ELR (cell line): ENCODE measurements at places on chromosomes 3 and 15.

- DNase-seq = no peak
Measured at GRCh38 chr3:23663661-23664186, 142.0 kb upstream of the UBE2E1 start.

GRCh38 chr3:14376348-14377043 lies 25.9 kb upstream of the SLC6A6 start:
- DNase-seq = no peak

DNA sequence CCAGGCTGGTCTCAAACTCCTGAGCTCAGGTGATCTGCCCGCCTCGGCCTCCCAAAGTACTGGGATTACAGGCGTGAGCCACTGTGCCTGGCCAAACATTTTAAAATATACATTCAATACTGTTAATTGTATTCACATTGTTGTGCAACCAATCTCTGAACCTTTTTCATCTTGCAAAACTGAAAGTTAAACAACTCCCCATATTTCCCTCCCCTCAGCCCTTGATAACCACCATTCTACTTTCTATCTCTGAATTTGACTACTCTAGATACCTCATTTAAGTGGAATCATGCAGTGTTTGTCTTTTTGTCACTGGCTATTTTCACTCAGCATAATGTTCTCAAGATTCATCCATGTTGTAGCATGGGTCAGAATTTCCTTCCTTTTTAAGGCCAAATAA lies 30.0 kb downstream of the HMCES start:
- no peak for DNase-seq

DNA sequence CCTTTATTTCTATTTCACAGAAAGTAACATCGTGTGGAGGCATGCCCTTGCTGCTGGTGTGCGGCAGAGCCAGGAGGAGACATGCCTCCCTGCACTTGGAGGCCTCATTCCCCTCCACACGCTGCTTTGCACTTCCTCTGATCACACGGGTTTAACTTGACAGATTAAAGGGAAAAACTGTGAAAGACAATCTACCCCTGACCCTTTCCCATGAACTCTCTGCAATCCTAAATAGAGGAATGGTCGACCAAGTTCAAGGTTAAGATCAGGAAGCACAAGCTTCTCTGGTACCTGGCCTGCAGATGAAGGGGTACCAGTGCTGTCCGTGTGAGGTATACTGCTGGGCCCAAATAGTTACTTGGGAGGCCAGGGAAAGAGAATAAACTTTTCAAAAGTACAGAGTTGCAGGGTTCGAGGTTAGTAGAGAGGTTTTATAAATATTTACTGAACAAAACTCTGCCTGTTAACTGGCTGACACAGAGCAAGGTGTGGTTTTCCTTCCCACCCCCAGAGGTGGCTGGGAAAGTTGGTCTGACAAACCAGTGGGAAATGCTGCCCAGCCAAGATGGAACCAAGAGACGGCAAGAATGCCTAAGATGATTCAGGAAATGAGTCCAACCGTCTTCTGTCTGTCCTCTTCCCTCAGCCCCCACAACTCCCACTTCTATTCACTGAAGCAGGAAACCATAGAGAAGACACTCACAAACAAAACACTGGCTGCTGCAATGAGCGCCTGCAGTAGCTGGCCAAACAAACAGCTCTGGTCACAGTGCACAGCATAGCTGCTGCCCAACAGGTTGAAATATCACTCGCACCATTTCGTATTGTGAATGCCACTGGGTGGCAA lies 79.6 kb downstream of the IGF2BP2 start:
- peak; percentile 97 for DNase-seq

- no peak for DNase-seq
Measured at GRCh38 chr3:191631496-191631895, 170.5 kb downstream of the PYDC2 start.

DNA sequence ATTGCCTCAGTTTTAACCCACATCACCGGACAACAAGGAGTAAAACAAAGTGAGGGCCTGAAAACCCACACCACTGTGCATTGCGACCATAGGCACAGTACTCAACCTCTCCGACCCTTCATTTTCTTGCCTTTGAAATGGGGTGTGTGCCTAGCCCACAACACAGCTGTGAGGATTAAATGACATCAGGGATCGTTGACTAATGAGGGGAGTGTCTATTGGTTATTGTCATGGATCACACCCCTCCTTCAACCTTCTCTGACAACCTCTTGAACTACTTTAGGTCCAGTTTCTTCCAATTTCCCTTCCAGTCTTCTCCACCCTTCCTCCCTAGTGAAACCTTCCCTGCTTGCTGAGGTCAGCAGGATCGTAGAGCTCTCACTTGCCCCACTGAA lies 89.5 kb downstream of the HES1 start:
- no peak for DNase-seq

DNA sequence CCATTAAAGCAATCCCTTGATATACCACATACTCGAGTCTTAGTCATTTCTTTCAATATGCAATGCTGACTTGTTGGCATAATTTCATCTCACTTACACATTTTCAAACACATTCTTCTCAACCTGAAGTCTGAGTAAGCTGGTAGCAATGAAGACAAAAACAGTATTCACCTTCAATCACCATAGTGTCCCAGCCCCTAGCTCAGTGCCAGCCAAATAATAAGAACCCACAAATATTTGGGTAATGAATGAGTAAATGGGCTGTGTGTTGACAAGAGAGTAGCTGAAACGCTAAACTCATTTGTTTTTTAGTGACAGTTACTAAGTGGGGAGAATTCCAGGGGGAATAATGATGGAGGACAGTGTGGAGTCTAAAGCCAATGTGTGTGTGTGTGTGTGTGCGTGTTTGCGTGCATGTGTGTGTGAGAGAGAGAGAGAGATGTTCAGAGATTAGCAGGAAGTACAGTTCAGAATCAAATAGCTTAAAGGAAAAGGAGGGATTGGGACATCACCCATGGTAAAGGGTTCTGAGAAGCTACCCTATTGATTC lies 165.7 kb downstream of the GAP43 start:
- DNase-seq = peak; percentile 94

DNA sequence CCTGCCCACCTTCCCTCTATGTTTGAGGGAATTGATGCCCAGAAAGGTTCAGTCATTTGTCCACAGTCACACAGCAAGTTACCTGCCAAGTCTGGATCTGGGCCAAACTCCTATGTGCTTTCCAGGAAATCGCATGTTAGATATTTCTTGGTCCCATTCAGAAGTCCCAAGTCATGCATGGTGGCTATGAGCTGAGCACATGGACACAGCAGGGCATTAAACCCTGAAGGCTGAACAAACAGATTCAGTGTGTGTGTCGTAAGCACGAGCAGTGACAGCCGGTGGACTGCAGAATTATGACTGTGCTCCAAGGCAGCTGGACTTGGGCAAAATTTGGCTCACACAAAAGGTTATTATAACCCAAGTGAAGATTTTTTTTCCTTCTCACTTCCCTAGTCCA lies 11.4 kb upstream of the SLC6A6 start:
- peak; percentile 36 for DNase-seq

DNA sequence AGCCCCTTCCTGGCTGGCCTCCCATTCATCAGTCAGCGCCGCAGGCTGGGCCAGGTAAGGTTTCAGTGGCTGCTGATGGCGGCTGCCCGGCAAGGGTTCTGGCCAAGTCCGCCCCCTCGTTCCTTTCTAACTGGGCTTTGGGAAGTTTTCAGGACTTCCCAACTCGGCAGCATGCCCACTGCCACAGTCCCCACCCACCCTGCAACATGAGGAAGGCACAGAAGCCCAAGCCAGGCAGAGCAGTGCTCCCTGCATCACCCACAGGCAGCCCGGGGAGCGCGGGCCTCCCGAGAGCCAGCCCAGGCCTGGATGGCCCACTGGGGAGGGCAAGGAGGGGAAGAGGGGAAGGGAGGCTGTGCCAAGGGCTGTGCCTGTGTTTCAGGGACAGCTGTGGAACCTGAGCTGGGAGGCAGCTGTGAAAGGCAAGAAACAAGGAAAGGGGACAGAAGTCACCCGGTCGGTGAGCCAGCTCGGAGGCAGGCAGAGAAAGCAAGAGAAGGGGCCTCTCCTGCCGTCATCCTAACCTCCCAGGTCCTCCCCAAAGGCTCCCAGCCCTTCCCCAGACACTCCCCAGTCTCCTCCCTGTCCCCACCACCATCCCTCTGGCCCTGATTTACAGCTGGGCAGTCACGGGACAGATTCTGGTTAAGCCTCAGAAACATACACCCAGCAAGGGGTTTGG lies 73.9 kb downstream of the CPN2 start:
- no peak for DNase-seq

DNA sequence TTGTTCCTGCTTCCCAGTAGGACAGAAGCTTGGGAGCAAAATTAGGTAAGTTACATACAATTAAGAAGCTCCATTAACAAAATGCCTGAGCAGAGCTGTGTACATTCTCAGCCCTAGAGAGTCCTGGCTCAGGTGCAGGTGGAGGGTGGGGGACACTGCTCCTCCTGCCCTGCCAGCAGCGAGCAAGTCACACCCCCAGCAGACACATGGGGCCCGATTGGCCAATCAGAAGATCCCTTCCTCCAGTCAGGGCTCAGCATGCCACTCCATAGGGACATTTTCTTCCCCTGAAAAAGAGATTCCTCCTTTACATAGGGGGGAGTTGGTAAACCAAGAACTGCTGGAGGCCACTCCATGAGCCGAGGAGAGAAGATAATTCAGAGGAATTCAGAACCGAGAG lies 62.1 kb downstream of the PLXNA1 start:
- DNase-seq = peak; percentile 25

- peak; percentile 8 for DNase-seq
Measured at GRCh38 chr3:131142580-131142979, 115.9 kb downstream of the NEK11 start.

DNA sequence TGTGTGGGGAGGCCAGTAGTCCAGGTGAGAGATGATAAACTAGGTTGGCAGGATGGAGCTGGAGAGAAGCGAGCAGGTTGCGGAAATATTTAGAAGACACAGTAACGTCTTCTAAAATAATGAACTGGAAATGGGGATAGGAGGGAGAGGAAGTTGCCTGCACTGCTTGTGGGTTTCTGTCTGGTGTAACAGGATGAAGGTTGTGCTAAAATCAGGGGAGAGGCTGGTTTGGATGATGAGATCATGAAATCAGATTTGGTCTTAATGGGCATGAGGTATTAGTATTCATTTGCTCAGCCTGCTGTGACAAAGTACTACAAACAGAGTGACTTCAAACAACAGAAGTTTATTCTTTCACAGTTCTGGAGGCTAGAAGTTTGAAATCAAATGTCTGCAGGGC lies 32.1 kb upstream of the TNFAIP8L3 start:
- DNase-seq = no peak

GRCh38 chr3:100073714-100074307 lies 40.5 kb downstream of the FILIP1L start:
- peak; percentile 89 for DNase-seq

- DNase-seq = no peak
Measured at GRCh38 chr15:32830241-32830640, 112.4 kb downstream of the GREM1 start.

DNA sequence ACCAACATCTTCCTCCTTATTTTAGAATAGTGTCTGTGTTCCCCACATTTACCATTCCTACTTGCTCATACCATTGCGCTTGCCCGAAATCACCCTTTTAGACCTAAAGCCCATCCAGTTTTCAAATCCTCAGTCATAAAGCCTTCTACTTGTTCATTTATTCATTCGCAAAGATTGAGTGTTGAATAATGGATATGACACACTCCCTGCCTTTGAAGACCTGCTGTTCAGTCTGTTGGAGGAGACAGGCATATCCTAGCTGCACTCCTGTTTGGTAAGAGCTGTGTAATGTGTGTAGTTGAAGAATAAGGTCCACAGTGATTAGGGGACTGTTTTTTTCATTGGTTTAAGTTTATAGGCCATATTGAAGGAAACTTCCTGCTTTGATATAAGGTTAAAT lies 1.7 kb downstream of the CNOT10 start:
- no peak for DNase-seq

GRCh38 chr3:15339786-15340215 lies 7.4 kb upstream of the SH3BP5 start:
- peak; percentile 75 for DNase-seq

DNA sequence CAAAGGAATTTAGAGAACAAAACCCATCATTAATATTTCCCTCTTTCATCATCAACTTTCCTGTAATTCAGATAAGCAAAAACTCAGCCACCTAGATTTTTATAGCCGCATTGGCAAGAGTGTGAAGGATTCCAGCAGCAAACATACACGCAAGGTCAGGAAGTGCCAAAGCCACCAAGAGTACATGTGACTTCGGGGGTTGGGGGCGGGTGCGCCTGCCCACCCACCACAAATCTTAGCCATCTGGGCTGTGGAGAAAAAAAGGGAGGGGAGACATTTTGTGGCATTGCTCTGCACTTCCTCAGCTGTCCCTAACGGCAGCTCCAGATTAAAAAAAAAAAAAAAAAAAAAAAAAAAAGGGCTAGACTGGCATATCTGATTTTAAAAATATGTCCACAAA lies 148.4 kb downstream of the TNIK start:
- no peak for DNase-seq

DNA sequence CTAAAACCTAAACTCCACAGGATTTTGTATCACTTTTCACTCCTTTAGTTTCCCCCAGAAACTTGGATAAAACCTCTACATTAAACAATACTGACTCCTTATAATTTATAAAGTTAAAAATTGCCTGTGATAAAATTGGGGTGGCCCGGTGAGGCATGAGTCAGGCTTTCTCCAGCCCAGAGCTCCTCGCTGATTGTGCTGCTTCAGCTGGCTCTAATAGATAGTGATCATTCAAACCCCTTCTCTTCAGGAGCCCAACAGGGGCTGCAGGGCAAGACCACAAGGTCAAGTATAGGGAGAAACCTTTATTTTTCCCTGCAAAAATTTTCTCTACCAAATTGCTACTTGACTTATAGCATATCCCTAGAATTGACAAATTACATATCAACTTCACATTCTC lies 308.2 kb downstream of the PLCL2 start:
- no peak for DNase-seq

DNA sequence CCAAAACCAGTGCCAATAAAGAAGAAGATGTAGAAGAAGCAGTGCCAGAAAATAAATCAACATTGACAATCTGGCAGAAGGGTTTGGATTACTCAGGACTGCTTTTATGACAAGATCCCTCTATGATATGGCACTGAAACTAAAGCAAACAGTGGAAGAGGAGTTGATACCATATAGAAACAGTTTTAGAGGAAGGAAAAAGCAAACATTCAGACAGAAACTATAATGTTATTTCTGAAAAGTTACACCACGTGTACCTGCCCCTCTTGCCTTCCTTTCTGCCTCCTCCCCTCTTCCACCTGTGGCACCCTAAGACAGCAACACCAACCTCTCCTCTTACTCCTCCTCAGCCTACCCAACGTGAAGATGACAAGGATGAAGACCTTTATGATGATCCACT lies 63.0 kb downstream of the SFMBT1 start:
- no peak for DNase-seq

- DNase-seq = peak; percentile 85
Measured at GRCh38 chr3:46903341-46904302, 26.1 kb downstream of the PTH1R start.

DNA sequence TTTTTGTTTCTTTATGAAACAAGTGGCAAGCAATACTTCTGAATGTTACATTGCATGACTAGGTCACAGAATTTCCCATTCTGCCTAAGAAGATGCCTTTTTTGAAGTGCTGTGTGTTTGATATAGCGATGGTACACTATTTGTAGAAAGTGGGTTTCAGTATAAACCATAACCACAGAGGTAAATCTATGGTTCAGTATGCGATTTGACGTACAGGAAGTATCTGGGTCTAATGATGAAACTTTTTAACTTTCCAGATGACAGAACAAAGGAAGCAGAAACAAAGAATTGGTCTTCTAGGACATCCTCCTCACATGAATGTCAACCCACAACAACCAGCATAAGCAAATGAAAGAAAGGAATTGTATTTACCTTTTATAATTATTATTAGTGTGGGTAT lies 133.4 kb upstream of the BHLHE40 start:
- DNase-seq = no peak
